Activated T-cell treated with anti-CD3 and anti-CD28 coated beads for 4 hours (primary cell): ENCODE measurements at places on chromosomes 6 and 20.

DNA sequence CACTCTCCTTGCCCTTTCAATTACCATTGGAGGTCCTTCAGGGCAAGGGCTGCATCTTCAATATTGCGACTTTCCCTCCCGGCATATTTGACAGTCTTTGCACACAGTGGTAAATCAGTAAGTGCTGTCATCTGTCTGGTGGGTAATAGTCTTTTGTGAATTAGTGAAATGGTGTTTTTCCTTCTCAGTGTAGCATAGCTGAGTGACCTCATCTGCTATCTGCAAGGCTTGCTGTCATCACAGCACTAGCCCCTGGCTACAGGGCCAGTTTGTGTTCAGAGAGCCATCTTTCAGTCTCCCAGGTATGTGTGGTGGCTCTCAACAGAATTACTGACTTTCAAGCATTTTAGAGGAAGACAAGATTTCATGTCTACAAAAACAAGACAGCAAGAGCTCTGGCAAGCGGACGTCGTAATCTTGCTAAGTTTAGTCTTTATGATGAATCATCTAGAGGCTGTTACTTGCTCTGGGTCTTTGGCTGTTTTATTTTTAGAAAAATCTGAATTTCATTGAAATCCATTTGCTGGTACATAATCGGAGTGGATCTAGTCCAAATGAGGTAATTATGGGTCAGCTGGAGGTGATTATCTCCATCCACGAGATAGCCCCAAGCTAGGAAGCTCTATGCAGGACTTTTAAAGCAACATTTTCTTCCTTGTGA is 528.9 kb downstream of the EPM2A start:
- no peak for DNase-seq

DNA sequence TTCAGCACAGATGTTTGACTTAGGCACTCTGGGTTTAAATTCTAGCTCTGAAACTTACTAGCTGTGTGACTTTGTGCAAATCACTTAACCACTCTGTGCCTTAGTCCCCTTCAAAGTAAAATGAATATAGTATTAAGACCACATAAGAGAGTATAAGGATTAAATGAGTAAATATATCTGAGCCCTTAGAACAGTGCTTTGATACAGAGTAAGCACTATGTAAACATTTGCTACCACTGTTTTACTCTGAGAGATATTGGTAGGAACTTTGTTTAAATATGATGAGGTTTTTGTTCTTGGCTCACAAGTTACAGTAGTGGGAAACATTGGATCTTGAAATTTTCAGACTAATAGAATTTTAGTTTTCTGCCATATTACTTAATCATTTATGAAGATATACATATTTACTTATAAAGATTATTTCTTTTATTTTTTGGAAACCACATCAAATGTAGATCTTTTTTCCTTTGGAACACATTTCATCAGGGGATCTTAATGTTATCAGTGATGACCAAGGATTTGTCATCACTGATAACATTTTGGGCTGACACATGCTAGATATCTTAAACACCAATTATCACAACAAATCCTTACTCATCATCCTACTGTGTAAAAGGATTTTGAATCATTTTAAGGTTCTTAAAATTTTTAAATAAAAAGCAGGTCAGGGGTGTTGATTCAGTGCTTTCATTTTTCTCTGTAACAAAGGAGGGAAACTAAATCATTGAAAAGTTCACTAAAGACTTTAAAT is 226.2 kb downstream of the EYA4 start:
- no peak for DNase-seq

GRCh38 chr6:135759831-135760230 is 91.7 kb upstream of the PDE7B start:
- no peak for DNase-seq

GRCh38 chr6:89999945-90000825 is 105.9 kb downstream of the GJA10 start:
- no peak for DNase-seq

GRCh38 chr20:47027042-47027441 is 132.4 kb downstream of the EYA2 start:
- DNase-seq = no peak

- DNase-seq = no peak
These were observed 204.9 kb downstream of the EPM2A start for GRCh38 chr6:145530454-145530853.

DNA sequence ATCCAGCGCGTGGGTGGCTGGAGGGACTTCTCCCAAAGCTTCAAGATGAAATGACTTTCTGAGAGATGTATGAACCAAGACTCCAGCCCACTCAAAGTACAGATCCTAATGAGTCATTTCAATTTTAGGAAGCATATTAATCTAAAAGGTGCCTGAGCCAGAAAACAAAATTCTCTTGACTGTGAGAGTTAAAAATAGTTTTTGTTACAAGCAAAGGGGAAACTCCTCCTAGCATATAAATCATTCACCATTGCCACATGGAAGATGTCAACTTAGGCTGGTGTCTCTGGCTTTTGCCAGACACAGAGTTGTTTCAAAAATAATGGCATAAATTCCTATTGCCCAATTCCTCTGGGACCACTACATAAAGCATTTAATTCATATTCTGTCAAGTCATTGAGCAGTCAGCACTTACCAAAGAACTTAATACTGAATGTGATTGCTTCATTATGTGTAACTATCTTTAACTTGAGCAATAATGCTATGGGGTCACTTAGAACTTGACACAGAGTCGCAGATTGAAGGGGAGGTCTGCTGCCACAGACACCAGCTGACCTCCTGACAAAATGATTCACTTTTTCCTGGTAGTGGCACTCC is 280.6 kb downstream of the SLC35F1 start:
- no peak for DNase-seq

GRCh38 chr20:58723628-58723984 is 31.0 kb downstream of the NPEPL1 start:
- no peak for DNase-seq

DNA sequence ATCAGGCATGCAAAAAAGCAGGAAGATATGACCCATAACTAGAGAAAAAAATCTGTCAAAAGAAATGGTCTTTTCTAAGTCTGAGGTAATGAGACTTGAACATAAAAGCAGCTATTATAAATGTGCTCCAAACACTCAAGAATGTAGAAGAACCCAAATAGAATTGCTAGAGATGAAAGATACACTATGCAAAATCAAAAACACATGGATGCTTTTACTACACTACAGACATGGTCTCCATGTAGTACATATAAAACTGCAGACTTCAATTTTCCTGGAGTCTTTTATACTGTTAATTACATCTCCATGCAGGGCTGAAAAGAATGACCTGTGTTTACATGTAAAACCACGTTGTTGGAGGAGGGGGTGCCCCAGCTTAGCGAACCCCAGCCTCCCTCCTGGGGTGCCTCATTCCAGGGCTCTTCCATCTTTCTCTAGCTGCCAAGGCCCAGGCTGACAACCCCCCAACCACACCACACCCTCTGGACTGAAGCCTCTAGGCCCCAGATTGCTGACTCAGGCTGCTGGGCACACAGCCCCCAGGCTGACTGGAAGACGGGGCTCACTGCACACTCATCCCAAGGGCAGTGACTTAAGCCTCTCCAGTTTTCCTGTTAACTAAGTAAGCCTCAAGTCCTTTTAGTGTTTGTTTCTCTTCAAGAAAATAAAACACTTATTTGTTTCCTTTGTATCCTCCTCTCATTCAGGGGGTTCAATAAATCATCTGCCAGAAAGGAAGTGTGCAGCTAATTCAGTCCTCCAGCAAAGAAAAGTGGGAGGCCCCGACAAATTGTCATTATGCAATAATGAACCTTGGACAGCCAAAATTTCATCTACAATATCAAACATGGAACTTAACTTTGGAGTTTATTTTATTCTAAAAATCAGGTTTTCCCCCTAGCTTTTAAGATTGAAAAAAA is 26.0 kb upstream of the PLAGL1 start:
- no peak for DNase-seq

DNA sequence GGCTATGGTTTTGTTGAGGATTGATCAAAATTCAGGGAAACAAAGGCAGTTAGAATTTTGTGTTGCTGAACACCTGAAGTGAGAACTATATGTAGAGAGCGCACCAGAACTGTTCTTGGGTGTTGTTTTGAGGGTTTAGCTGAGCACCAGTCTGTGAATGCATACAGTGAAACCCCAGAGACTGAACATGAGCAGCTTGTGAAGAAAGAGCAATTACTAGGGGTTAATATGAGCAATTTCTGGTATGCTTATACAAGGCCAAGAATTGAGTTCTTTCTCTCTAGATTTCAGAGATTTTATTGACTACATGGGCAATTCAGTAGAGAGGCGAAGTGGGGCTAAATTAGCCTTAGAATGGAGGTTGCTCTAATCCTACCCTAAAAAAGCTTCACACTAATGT is 93.9 kb downstream of the CD2AP start:
- no peak for DNase-seq

- no peak for DNase-seq
These were observed 22.2 kb downstream of the ZDHHC14 start for GRCh38 chr6:157402996-157403685.

- no peak for DNase-seq
These were observed 83.5 kb downstream of the NCOA3 start for GRCh38 chr20:47585087-47585747.

GRCh38 chr20:37311710-37312355 is 22.4 kb downstream of the MANBAL start:
- no peak for DNase-seq

DNA sequence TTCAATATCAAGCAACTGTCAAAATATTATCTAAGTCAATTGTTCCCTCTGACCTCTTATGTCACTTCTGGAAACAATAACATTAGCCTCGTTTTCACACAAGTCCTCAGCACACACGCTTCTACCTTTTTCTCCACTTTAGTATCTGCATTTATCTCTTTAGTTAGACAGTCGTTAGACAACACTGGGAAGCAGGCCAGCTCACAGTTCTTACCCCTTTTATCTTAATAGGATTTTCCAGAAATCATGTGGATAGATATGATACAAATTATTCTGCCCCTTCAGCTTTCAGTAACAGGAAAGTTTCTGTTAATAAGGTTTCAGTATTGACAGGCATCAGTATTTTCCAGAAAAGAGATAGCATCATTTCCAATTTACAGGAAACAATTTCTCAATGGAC is 25.9 kb upstream of the HAO1 start:
- DNase-seq = no peak

GRCh38 chr6:167579806-167580618 is 246.7 kb upstream of the AFDN start:
- no peak for DNase-seq

GRCh38 chr6:127115084-127115655 is 3.3 kb upstream of the RSPO3 start:
- no peak for DNase-seq

- no peak for DNase-seq
These were observed 808.4 kb upstream of the CITED2 start for GRCh38 chr6:140182821-140183220.

DNA sequence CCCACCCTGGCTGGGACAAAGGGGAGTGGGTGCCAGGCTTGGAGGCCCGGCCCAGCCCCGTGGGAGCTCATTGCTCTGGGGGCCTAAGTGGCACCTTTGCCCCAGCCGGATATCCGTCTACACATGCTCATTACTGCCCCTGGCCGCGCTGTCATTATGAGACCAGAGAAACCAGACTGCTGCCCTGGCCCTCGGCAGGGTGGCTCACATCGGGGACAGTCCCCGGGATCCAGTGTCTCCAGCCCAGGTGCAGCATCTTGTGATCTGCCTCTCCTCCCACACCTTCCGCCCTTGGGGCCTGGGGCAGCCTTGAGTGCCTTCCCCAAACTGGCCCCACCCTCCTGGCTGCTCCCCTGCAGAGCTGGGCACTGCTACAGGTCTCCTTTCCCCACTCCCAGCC is 4.9 kb downstream of the SRMS start:
- DNase-seq = no peak

DNA sequence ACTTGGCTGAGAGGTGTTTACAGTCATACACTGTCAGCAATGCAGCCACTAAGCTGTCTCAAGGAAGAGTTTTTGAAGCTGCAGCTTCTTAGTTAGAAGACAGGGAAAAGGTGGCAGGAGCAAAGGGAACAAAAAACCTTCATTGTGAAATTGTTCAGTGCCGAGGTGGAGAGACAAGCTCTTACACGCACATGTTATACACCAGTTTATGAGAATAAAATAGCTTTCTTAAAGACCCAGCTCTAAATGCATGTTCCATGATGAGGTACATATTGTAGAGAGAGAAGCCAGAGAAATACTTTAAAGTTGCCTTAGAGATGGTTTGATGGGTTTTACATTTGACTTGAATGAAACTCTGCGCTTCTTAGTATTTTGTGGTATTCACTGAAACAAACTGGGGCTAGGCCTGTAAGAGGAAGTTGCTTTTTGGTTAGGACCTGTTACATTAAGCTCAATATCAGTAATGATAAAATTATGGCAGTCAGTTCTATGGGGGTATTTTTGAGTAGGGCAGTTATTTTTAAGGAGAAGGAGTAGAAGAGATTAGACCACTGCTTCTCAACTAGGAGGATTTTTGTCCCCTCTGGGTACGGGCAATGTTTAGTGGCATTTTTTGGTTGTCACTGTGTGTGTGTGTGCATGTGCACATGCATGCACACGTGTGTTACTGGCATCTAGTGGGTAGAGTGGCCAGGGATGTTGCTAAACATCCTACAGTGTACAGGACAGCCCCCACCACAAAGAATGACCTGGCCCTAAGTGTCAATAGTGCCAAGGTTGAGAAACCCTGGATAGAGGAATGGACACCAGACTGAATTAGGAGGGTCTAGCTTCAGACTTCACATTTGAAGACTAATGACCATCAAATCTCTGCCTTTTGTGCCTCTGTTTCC is 9.8 kb downstream of the NEDD9 start:
- no peak for DNase-seq

DNA sequence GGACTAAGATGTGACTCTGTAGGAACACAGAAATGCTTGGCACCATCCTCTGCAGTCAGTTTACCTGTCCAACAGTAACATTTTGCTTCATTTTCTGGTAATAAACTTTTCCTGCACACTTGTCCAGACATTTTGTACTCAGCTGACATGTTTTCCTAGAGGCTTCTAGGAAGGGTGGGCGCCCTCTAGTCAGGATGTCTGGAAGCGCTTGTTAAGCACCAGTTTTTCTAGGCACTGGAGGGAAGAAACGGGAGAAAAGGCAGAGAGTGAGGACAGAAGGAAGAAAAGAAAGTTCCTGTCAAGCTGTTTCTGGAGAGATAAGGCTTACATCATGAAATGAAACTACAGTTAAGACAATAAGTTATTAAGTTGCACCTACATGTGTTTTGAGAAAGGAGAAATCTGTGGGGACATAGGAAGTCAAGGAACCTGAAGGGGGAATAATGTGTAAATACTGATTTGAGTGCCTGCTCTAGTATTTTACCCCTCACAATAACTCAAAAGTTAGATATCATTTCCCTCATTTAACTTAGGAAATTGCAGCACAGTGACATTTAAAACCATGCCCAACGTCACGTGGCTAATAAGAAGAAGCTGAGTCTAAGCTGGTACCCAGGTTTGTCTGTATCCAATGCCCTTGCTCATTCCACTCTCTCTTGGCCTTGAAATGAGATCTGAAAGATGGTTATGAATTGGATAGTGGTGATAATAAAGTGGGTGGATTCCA is 42.7 kb upstream of the TNFRSF21 start:
- no peak for DNase-seq

GRCh38 chr6:138944412-138944811 is 43.6 kb downstream of the REPS1 start:
- DNase-seq = no peak

DNA sequence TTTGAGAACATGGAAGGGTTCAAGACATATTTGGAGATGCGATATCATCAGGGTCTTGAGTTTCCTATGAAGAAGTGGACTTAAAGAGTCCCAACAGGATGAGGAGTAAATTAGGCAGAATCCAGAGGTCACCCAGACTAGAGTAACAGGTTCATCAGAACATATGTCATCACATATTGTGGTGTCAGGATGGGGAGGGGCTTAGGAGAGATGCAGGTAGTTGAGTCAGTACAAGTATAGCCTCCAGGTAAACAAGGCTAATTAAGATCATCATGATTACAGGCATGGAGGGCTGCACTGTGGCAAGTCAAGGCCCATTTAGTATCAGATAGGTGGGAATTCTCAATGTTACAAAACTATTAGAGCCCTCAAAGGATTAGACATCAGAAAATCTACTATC is 90.1 kb upstream of the PAK5 start:
- DNase-seq = no peak
